SW 1271 (cell line): ENCODE measurements at places on chromosomes 1 and 21.

GRCh38 chr1:40469327-40469726, 7.8 kb upstream of the ZFP69 start:
- DNase-seq, result no peak

DNA sequence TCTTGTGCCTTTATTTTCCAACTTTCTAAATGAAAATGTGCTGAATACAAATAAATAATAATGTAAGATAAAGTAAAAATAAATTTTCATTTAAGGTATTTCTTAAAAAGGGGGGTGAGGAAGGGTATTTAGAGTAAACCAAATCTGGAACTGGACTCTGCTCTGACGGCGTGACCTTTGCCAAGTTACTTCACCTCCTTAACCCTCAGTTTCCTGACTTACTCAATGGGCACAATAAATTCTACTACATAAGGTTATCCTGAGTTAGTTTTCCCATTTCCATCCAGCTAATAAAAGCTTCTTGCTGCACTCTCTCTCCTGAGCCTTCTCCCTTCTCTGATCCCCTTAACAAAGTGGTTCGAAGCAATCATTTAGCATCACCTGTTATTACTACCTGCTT, 93.9 kb downstream of the NID1 start:
- DNase-seq, result no peak

DNA sequence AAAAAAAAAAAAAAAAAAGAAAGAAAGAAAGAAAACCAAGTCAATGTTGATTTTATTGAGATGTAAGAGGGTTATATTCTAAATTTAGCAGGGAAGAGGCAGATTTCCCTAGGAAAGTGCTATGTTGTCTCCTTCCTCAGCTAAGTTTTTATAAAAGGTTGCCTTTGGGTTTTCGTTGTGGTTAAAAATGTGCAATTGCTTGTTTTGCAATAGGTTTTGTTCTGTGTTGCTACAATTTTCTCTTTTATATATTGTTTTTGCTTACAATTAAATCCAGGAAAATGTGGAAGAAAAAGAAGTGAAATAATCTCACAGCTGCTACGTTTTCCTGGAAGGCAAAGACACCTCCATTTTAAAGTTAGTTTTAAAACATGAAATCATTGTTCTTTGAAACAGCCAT, 136.7 kb upstream of the C1orf105 start:
- DNase-seq, result no peak

- no peak for DNase-seq
Measured at GRCh38 chr1:180888870-180889269, 23.8 kb upstream of the KIAA1614 start.

DNA sequence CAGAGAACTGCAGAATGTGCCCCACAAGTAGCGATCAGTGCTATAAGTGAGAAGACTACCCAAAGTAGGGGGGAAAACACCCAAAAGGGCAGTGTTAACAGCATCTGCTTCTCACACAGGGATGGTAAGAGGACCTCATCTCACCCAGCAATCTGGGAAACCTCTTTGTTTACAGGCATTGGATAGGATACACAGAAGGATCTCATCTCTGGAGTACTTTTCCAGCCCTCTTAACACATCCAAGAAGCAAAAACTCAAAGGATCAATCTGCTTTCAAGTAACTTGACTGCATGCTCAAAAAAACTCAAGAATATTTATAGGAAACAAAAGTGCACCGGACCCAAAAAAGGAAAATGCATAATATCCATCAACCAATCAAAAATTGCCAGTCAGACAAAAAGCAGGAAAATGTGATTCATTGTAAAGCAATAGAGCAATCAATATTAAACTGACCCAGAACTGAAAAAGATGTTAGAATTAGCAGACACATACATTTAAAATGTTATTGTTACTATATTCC, 311.0 kb upstream of the CXADR start:
- no peak for DNase-seq

- DNase-seq, result no peak
Measured at GRCh38 chr1:62269851-62270495, 49.3 kb downstream of the KANK4 start.

- no peak for DNase-seq
Measured at GRCh38 chr1:161962091-161962887, 61.4 kb downstream of the OLFML2B start.

DNA sequence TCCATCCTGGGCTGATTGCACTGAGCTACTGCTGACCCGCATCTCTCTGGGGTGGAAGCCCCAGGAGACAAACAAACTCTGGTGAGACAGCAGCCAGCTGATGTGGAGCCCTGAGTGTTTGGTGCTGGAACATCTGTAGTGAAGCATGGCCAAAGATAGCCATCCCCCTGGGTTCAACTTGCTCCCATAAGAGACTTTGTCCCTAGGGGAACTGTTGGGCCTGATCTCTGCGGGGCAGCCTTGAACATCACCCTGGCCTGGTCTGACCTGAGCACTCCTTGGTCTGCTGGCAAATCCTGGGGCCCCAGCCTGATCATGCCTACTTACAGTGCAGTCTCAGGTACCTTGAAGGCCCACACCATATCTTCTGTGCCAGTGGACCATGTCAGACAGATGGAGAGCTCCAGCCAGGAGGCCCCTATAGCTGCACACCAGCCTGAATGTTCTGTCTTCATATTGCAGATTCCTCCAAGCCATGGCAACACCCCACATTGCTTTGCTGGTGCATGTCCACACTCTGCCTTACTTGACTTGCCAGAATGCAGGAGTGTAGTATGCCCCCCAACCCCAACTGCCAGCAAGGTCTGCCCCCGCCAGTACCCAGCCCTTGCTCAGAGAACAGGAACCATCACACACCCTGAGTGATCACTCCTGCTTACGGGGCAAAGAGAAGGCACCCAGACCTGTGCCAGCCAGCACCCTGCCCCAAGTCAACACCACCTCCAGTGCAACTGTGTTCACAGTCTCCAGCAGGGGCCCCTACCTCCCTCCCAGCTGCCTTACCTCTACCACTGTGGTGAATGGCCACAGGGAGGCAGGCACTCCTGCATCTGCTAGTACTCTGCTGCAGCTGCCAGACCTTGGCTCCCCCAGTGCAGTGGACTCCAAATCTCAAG, 690.5 kb upstream of the NR5A2 start:
- no peak for DNase-seq

DNA sequence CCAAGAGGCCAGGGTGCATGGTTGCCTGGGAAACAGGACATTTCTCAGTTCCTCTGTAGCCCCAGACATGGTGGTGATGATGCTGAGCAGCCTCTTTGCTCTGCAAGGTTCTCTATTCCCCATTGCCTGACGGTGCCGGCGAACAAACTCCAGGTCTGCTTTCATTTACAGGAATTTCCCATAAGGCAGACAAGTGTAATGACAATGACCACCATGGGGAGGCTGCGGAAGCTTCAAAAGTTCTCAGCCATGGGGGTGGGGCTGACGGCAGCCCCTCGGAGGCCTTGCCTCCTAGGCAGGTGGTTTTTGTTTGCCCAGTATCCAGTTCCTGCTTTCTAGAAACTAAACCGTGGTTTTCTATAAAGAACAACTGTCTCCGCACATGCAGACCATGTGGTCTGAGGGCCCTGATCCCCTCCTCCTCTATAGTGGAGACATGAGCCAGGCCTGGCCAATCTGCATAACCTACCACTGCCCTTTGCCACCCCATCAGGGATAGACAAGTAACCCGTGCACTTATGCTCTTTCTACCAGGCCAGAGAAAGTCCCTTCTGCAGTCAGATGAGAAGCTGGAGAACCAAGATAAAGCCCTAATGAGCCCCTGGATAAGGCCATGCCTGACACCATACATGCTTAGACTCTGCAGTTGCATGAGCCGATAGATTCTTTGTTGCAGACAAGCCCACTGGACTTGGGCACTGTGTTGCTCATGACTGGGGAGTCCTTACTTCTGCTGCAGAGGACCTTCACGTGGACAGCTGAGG, 54.1 kb downstream of the LDLRAD2 start:
- DNase-seq, result no peak

- no peak for DNase-seq
Measured at GRCh38 chr21:37128076-37128475, 55.0 kb downstream of the TTC3 start.

DNA sequence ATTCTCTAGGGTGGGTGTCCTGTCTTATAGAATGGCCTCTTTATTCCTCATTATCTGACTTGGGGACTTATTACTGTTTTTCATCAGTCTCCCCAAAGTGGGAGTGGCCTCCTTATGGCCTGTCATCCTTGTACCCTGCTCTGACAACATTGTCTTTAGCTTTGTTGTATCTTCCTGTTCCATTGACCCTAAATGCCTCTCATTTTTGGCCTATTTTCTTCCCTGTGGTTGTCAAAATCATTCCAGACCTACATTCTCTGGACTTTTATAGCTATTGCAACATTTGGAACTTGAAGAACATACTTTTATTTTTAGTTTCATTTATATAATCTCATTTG, 9.7 kb downstream of the SFT2D2 start:
- DNase-seq, result no peak

DNA sequence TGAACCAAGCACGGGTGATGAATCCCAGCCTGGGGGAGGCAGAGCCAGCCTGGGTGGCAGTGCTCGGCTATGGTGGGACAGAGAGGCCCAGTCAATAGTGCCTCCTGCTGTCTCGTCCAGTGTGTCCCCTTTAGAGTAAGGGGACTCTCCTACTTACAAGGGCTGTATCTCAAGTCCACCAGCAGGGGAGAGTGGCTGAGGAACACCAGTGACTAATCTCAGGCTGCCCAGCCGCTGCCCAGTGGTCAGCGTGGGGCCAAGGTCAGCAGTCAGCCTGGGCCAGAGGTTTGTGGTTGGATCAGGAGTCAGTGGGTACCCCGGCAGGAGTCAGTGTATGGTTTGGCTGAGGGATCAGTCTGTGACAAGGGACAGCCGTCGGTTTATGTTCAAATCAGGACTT, 109.2 kb upstream of the RUNX3 start:
- no peak for DNase-seq

GRCh38 chr1:173285048-173285447, 77.9 kb upstream of the TNFSF4 start:
- no peak for DNase-seq

DNA sequence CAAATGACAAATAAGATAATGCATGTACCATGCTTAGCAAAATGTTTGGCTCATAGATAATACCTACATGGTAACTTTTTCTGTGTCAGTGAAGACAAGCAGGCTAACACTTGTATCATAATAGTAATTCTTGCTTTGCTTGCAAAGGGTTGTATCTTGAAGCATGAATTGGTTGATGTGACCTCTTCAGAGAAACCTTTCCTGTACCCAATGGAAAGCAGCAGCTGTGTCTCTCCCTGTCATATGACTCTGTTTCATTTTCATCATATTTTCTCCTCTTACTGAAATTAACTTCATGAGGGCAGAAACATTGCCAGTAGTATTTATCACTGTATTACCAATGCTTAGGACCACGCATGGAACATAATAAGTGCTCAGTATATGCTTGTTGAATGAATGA, 4.4 kb downstream of the SH2D1B start:
- DNase-seq, result no peak

GRCh38 chr1:184755226-184756065, 788 bp upstream of the EDEM3 start:
- no peak for DNase-seq

GRCh38 chr1:151713874-151714273, 2.7 kb downstream of the CELF3 start:
- DNase-seq, result no peak

DNA sequence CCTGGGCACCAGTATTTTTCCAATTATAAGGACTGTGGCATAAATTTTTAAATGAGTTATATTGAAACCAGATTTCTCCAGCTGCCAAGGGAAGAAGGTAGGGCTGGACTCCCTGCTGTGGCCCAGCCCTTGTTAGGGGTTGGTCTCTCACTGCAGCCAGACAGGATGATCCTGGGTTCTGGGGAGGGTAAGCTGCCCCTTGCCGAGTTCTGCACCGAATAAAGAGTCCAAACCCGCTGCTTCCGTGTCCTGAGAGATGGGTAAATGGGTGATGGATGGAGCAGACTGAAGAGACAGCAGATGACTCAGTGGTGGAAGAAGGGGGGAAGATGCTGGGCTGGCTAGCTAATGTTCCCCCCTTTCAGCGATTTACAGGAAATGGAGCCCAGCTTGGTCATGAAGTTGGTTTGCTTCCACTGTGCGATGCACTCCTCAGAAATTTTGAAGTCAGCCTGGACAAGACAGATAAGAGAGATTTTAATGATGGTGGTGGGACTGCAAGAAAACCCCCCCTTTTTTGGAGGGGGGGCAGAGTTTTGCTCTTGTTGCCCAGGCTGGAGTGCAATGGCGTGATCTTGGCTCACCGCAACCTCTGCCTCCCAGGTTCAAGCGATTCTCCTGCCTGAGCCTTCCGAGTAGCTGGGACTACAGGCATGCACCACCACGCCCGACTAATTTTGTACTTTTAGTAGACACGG, 41.4 kb downstream of the YARS1 start:
- DNase-seq, result no peak

DNA sequence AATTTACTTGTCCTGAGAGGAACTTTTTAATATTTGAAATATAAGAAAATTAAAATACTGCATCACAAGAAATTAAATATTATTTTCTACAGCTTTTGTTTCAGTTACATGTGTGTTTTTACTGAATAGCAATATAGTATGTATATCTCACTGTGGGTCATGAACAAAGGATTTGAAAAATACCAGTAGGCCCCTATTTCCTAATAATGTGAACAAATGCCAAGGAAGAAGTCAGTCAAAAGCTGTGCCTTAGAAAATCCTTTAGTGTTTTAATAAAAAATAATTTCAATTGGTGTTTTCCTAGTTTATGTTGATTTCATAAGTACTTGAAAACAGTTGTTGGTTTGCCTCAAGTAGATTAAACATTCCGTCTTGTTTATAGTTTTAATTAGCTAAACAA, 46.7 kb downstream of the SMYD3 start:
- no peak for DNase-seq

GRCh38 chr1:99748419-99748818, 18.0 kb downstream of the FRRS1 start:
- DNase-seq, result no peak

DNA sequence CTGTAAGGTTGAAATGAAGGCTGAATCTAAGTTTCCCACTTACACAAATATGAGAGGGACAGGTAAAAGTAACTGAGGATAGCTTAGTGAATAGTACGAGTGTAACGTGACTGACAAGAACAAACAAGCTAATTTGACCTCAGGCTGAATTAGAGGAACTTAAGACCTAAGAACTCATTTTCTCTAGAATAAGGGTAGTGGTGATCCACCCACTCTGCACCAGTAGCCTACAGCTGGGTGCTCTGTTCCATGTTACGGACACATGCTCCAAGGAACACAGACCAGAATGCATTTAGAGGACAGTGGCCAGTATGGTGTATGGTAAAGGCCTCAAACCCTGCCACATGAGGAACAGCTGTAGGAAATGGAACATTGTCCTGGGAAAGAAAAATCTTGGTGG, 14.9 kb upstream of the TMEM9 start:
- no peak for DNase-seq

GRCh38 chr1:61568460-61569302, 156.3 kb downstream of the TM2D1 start:
- no peak for DNase-seq

GRCh38 chr1:23809751-23810171, 9.2 kb upstream of the GALE start:
- no peak for DNase-seq
